ENCODE measurements at places on chromosomes 6 and 20. TPM values are rescaled to one million over a fixed set of nuclear protein-coding genes. Genes with fewer than 3 reads are reported as not detected.

WFDC10B gene
- total RNA-seq = not detected

FNDC11 gene
- total RNA-seq = 5.5 TPM

ZBP1 gene
- 0.23 TPM for total RNA-seq

GOPC gene
- 27.6 TPM for total RNA-seq

MYMX gene
- total RNA-seq = not detected

SYNE1 gene
- total RNA-seq = 195 TPM

DNA sequence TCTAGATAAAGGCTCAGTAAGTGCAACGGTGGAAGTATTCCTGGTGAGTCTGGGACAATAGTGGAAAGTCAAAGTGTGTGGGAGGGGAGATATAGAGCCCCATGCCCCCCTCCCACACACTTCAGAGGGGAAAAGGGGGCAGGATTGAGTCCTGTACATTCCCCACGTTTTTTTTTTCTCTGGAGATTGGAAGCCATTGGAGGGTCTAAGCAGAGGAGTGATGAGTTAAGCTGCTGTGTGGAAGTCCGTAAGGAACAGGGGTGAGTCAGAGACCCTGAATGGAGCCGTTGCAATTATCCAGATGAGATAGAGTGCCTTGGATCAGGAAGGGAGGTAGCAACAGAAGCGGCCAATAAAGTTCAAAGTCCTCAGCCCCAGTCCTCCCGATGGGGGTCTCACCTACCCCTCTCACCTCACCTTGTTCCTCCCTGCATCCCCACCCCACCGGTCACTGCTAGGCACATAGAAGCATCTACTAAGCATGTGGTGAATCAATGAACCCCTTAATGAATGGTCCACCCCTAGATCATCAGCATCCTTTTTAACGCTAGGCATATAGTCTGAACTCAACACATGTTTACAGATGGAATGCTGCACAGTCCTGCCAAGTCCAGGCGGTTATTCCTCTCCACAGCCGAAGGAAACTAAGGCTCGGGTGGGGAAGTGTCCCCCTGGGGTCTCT, 662 bp upstream of the SLC9A8 start:
- peak; percentile 17 for DNase-seq
- H3K27me3 ChIP-seq = no peaks in the 10 kb centered on the region
- peak overlapping the region; percentile 81 for H3K4me3 ChIP-seq
- H3K36me3 ChIP-seq = no peaks in the 10 kb centered on the region
- H3K27ac ChIP-seq = peak overlapping the region; percentile 67

GRCh38 chr6:112787371-112787770, 440.2 kb downstream of the RFPL4B start:
- no peak for DNase-seq
- H3K4me1 ChIP-seq = no peaks in the 10 kb centered on the region
- no peak overlapping the region for H3K27ac ChIP-seq

- H3K27ac ChIP-seq = no peak overlapping the region
- DNase-seq = no peak
- no peaks in the 10 kb centered on the region for H3K27me3 ChIP-seq
- H3K36me3 ChIP-seq = no peaks in the 10 kb centered on the region
These were observed 156.8 kb upstream of the SALL4 start for GRCh38 chr20:51959066-51959542.

GRCh38 chr20:63032861-63033793, 26.4 kb upstream of the BHLHE23 start:
- no peaks in the 10 kb centered on the region for H3K27me3 ChIP-seq
- DNase-seq = no peak
- H3K4me1 ChIP-seq = no peaks in the 10 kb centered on the region
- H3K36me3 ChIP-seq = no peaks in the 10 kb centered on the region
- H3K4me3 ChIP-seq = no peak overlapping the region
- no peak overlapping the region for H3K27ac ChIP-seq

GRCh38 chr6:45591306-45591705, 213.6 kb upstream of the SUPT3H start:
- H3K36me3 ChIP-seq = no peaks in the 10 kb centered on the region
- no peak overlapping the region for H3K27ac ChIP-seq
- no peak for DNase-seq
- no peaks in the 10 kb centered on the region for H3K4me1 ChIP-seq
- no peaks in the 10 kb centered on the region for H3K27me3 ChIP-seq

GRCh38 chr6:35139924-35140638, 1.1 kb downstream of the TCP11 start:
- peak overlapping the region; percentile 51 for H3K27ac ChIP-seq
- peaks cover 2% of the 10 kb centered on the region for H3K4me1 ChIP-seq
- H3K36me3 ChIP-seq = no peaks in the 10 kb centered on the region
- no peak overlapping the region for H3K4me3 ChIP-seq
- no peaks in the 10 kb centered on the region for H3K27me3 ChIP-seq
- DNase-seq = peak; percentile 53

GRCh38 chr6:25278261-25278913, 787 bp upstream of the CARMIL1 start:
- peak overlapping the region; percentile 91 for H3K4me3 ChIP-seq
- H3K27me3 ChIP-seq = no peaks in the 10 kb centered on the region
- no peak for DNase-seq
- peaks cover 5% of the 10 kb centered on the region for H3K4me1 ChIP-seq

- H3K36me3 ChIP-seq = no peaks in the 10 kb centered on the region
- H3K4me1 ChIP-seq = peaks cover 1% of the 10 kb centered on the region
- no peak overlapping the region for H3K27ac ChIP-seq
- no peak for DNase-seq
- no peak overlapping the region for H3K4me3 ChIP-seq
- H3K27me3 ChIP-seq = no peaks in the 10 kb centered on the region
These were observed 9.8 kb upstream of the CCDC170 start for GRCh38 chr6:151483994-151484393.

DNA sequence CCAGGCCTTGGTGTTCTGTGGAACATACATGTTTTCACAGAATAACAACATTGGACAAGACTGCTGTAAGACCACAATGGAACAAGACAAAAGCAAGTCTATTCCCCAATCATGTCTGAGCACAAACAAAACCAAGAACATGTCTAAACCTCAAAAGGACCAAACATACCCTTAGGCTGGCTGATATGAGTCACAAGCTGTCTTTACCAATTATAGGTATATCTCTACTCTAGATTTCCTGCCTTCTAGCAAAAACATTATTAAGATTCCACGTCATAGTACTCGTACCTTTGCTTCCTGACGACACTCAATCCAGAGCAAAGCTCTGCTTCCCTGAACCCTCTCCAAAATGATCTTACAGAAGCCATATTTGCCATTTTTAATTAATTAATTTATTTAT, 15.4 kb upstream of the L3MBTL1 start:
- H3K36me3 ChIP-seq = no peaks in the 10 kb centered on the region
- H3K27ac ChIP-seq = no peak overlapping the region
- H3K4me1 ChIP-seq = no peaks in the 10 kb centered on the region
- no peak overlapping the region for H3K4me3 ChIP-seq

DNA sequence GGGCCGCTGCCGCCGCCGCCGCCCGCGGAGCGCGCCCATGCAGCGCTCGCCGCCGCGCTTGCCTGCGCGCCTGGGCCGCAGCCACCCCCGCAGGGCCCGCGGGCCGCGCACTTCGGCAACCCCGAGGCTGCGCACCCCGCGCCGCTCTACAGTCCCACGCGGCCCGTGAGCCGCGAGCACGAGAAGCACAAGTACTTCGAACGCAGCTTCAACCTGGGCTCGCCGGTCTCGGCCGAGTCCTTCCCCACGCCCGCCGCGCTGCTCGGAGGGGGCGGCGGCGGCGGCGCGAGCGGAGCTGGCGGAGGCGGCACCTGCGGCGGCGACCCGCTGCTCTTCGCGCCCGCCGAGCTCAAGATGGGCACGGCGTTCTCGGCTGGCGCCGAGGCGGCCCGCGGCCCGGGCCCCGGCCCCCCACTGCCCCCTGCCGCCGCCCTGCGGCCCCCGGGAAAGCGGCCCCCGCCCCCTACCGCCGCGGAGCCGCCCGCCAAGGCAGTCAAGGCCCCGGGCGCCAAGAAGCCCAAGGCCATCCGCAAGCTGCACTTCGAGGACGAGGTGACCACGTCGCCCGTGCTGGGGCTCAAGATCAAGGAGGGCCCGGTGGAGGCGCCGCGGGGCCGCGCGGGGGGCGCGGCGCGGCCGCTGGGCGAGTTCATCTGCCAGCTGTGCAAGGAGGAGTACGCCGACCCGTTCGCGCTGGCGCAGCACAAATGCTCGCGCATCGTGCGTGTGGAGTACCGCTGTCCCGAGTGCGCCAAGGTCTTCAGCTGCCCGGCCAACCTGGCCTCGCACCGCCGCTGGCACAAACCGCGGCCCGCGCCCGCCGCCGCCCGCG, 730 bp downstream of the INSM1 start:
- DNase-seq = no peak
- no peaks in the 10 kb centered on the region for H3K36me3 ChIP-seq
- H3K4me1 ChIP-seq = peaks cover 14% of the 10 kb centered on the region
- no peak overlapping the region for H3K4me3 ChIP-seq

GRCh38 chr20:64077094-64077493, 2.2 kb downstream of the RGS19 start:
- no peaks in the 10 kb centered on the region for H3K36me3 ChIP-seq
- DNase-seq = no peak
- H3K27ac ChIP-seq = no peak overlapping the region
- no peaks in the 10 kb centered on the region for H3K4me1 ChIP-seq
- no peaks in the 10 kb centered on the region for H3K27me3 ChIP-seq

- H3K4me1 ChIP-seq = peaks cover 23% of the 10 kb centered on the region
- peak; percentile 89 for DNase-seq
- H3K36me3 ChIP-seq = no peaks in the 10 kb centered on the region
- H3K4me3 ChIP-seq = no peak overlapping the region
- H3K27ac ChIP-seq = no peak overlapping the region
These were observed 45.5 kb downstream of the ANKS1A start for GRCh38 chr6:34934516-34934915.

DNA sequence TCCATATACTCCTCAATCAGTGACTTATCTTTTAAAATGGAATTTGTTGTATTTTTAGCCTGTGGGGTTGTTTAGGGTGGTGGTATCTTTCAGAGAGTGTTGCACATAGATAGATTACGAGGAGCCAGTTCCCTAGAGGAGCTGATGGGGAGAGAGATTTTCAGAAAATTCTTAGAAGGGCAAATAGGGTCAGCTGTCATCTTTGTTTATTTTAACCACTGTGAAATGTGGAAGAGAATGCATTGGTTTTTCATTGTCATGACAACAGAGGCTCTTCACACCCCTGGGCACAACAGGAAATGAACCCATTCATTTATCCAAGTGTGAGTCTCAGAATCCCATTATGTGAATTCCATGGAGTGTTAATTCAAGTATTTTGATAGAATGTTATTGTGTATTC, 188.4 kb downstream of the JARID2 start:
- no peaks in the 10 kb centered on the region for H3K36me3 ChIP-seq
- no peak overlapping the region for H3K27ac ChIP-seq
- H3K4me1 ChIP-seq = peaks cover 13% of the 10 kb centered on the region
- H3K27me3 ChIP-seq = no peaks in the 10 kb centered on the region
